Activated gamma-delta T cell (primary cell): ENCODE measurements at places on chromosomes 7 and 10.
A peak's percentile ranks its signal among the peaks of the same experiment; 100 is the strongest.

DNA sequence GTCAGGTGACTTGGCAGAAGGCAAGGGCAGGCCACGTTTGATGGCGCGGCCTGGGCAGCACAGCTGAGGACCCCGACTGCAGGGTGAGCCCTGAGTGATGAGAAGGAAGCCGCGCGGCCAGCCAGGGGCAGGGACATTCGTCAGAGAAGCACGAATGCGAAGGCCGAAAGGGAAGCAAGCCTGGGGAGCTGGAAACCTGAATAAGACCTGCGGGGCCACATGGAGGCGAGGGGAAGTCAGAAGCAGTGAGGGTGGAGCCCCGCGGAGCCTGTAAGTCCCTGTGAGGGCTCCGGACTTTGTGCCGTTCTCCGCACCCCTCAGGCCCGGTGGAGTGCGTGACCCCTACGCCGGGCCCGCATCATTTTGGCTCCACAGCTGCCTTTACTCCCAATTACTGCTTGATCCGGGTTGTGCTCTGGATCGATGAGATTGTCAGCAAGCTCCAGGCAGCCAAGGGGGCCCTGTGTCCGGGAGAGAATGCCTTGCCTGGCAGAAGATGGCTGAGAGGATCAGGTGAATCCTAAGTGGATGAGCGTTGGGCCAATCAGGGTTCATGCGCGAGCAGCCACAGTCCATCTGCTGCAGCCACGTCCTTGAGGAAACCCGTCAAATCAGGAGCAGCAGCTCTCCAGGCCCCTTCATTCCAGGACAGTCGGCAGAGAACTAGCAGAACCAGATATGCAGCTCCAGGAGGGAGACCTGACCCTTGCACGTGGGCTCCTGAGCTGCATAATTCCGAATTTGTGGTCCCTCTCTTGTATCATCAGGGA is 293.3 kb upstream of the SHH start:
- DNase-seq: no peak

DNA sequence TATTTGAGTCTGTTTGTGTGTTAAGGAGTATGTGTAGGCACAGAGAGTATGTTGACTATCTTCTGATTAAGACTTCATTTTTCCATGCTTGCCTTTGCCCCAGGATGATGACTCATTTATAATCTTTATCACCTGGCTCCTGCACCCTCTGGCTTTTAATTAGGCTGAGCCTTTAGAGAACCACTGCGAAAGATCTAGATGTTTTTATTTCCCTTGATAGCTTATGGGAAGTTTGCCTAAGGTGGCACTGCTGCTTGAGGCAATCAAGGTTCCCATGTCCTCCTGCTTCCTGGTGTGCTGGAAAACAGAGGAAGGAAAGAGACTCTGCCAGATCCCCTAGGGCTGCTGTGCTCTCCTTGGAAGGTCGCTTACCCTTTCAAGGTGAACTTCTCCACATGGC is 114.6 kb downstream of the ARL4A start:
- DNase-seq: no peak

DNA sequence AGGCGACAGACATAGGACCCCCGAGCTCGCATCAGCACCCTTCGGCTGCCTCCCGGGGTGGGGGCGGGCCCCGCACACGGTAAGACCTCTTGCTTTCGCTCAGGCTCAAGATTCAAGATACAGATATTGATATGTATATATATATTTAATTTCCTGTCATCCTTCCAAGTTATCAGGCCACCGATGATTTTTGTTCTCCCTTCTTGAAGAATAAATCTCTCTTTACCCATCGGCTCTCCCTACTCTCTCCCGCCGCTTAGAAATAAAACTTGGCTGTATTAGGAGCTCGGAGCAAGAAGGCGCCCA is 603 bp downstream of the ADRA2A start:
- DNase-seq: no peak

- DNase-seq: no peak
Observed at GRCh38 chr10:48670978-48671913, 13.4 kb upstream of the WDFY4 start.

DNA sequence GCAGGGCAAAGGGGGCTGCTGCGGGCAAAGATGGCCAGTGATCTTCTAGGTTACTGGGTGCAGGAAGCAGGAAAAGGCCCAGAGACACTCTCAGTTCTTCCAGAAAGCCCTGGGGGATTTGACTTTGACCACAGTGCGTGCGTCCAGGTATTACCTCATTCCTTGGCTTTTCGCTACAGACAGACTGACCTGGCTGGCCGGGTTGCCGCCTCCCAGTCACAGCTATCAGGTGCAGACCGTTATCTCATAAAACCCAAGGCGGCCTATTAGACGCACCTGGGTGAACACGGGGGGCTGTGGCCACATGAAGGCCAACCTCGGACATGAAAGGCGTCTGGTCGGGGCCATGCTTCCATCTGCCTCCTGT is 80.3 kb downstream of the FOXL3 start:
- DNase-seq: no peak

- DNase-seq: no peak
Observed at GRCh38 chr10:32692174-32692573, 246.2 kb downstream of the CCDC7 start.

DNA sequence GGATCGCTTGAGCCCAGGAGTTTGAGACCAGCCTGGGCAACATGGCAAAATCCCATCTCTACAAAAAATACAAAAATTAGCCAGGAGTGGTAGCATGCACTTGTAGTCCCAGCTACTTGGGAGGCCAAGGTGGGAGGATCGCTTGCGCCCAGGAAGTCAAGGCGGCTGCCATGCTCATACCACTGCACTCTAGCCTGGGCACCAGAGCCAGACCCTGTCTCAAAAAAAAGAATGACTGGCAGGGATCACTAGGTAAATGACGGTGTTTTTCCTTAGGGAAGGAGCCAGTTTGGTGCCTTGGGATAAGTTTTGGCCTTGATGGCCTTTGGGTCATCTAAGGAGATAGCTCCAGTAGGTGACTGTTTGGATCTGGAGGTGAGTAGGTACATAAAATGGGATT is 8.9 kb downstream of the TMEM248 start:
- no peak for DNase-seq

DNA sequence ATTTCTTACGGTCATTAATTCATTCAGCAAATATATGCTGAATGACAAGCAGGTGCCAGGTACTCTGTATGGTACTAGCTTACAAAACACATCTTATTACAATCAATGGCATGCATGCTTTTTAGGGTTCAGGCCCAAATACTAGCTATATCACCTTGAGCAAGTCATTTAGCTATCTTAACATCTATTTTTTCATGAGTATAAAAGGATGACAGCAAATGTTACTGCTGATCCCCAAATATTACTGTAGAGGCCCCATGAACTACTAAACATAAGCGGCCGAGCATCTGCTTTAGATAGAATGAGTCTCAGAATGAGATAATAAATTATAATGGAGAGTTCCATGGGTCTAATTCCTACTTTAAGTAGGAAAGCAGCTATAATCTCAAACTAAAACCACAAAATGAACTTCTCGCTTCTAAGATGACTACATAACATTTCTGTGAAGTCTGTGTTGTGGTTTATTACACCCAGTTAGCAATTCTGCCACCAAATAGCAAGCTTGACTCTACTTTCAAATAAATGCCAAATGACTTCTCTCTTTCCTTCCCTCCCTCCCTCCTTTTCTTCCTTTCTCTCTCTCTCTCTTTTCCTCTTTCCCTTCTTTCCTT is 113.7 kb upstream of the LRRN3 start:
- DNase-seq: no peak

GRCh38 chr10:30170814-30171213 is 111.4 kb upstream of the JCAD start:
- no peak for DNase-seq

DNA sequence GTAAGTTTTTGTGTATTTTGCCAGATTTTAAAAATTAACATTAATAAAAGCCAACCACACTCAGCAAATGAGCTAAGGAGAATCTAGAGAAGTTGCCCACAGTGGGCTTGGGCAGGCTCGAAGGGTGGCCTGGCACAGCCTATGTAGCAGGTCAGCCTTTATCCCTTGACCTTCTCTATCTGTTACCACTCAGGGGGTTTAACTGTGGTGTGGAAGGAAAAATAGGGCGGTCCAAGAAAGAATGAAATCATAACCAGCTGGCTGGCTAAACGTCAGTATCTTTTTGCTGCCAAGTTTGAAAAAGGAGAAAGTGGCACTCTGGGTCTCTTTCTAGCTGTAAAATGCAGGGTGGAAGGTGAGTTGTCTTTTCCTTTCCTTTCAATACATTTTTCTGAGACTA is 130.3 kb upstream of the ASAH2 start:
- DNase-seq: no peak

GRCh38 chr7:50721661-50722259 is 60.9 kb downstream of the GRB10 start:
- no peak for DNase-seq

GRCh38 chr10:47127188-47127785 is 172.7 kb upstream of the GDF10 start:
- DNase-seq: no peak

- no peak for DNase-seq
Observed at GRCh38 chr7:91233212-91233611, 31.0 kb upstream of the FZD1 start.

- no peak for DNase-seq
Observed at GRCh38 chr10:100510533-100511308, 8.9 kb downstream of the SEC31B start.

DNA sequence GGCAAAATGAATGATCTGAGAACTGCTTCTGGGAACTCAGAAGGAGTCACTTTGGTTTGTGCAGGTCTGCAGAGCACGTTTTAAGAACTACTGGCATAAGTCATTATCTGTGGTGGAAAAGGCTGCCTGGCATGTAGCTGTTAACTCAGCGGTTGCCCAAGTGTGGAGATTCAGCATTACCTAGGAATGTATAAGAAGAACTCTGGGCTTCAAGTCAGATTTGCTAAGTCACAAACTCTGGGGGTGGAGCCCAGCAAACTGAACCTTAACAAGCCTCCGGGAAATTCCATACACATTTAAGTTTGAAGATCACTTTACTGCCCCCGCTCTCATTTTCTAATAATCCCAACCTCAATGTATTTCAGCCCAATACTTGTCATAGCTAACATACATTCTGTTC is 31.1 kb downstream of the PLXDC2 start:
- no peak for DNase-seq

GRCh38 chr10:76984559-76985443 is 652.8 kb downstream of the KCNMA1 start:
- DNase-seq: no peak

DNA sequence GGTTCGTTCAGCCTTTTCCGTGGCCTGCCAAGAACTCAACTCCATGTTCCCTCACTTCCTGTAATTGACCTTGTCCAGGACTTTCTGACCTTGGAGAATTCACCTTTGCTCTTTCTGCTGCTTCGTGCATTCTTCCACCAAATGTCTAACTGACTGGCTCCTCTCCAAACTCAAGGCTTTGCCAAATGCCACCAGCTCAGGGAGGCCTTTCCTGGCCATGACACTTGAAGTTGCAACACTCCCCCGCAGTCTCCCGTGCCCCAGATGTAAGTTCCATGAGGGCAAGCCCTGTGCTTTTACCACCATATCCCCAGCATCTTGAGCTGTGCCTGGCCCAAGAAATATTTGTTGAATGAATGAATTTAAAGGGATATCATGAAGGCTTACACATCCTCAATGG is 238.4 kb downstream of the ARHGAP21 start:
- DNase-seq: no peak

- no peak for DNase-seq
Observed at GRCh38 chr10:33412241-33412640, 77.8 kb upstream of the NRP1 start.

- no peak for DNase-seq
Observed at GRCh38 chr7:80847027-80847426, 71.8 kb downstream of the SEMA3C start.

GRCh38 chr10:87722716-87723115 is 63.0 kb downstream of the PAPSS2 start:
- DNase-seq: no peak

DNA sequence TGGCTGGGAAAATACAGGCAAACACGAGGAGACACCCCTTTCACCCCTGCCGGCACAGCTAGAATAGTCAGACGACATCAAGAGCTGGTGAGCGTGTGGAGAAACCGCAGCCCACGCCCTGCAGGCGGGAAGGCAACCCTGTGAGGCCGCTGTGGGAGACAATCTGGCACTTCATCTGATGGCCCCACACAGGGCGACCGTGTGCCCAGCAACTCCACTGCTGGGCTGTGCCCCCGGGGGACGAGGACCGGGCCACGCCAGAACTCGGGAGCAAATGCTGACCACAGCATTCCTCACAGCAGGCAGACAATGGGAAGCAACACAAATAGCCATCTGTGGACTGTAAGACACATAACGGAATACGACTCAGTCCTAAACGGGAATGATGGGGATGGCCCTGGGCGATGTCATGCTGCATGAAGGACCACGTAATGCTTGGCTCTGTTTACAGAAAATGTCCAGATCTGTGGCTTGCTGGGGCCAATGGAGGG is 58.9 kb downstream of the CFAP46 start:
- DNase-seq: no peak

DNA sequence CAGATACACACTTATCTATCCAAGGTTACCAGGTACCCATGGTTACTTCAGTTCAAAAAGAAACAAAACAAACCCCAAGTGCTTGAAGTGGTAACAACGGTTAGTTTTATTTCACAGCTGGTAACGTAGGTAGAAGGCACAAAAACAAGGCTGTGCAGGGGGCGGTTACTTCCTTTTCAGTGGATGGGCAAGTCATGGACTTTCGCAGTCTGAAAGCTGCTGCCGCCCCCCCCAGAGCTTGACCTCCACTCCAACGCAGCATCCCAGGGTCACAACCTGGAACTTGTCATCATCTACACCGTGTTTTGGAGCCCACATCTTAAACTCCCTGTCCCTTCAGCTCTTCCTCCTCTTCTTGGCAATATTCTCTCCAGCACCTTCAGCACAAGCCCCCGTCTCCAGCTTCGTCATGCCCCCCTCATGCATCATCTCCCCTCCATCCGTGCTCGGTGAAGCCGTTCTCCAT is 181.2 kb upstream of the ITGB1 start:
- peak; percentile 7 for DNase-seq

DNA sequence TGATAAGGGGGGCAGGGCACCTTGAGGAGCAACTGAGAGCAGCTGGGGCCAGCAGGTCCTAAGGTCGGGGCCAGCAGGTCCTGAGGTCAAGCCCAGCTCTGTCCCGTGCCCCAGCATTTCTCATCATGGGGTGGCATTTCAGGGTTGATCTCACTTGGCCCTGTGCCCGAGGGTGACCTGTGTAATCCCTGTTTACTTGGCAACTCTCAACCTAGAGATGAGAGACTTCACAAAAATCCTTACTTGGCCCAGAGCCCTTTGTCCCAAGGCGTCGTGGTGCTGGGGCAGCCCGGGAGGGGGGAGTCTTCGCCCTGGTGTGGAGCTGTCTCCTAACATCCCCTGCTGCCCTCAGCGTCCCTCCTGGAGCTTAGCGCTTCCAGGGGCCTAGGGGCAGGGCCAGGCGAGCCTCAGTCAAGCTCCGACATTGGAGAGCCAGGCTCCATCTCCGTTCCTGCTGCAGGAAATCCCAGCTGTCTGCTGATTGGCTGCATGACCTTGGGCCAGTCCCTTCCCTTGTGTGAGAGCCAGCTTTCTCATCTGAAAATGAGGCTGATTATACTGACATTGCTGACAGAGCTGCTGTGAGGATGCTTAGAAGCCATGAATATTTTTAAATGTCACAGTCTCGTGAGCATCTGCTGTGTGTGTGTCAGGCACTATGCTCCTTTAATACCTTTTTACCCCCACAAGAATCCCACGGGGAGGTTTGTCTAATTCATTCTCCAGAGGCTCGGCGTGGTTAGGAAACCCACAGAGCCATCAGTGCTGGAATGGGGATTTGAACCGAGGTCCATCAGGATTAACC is 94.3 kb downstream of the ZMIZ1 start:
- no peak for DNase-seq

- no peak for DNase-seq
Observed at GRCh38 chr10:113947184-113948041, 93.0 kb downstream of the NHLRC2 start.
